ENCODE measurements at places on chromosomes 1 and 21.
A peak's percentile ranks its signal among the peaks of the same experiment; 100 is the strongest.

- DNase-seq = peak; percentile 8
Observed at GRCh38 chr1:165403835-165404482, 41.0 kb downstream of the RXRG start.

GRCh38 chr1:178986204-178986603, 39.5 kb upstream of the FAM20B start:
- no peak for DNase-seq

DNA sequence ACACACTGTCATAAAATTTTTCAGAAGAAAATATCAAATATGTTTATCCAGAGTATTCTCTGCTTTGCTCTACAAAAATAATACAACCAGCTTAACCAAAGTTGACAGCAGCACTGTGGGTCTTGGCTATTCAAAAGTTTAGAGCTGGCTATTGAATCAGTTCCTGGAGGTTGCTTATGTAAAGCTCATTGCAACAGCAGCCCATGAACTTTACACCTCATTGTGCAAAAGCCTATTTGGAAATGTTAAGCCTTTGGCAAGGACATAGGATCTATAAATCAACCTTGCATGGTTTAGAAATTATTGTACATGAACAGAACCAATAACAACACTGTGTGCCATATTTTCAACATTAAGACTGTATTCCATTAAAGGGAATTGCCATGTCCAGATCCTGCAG, 714.9 kb downstream of the ADGRL2 start:
- DNase-seq = peak; percentile 8

- no peak for DNase-seq
Observed at GRCh38 chr1:159957824-159958268, 3.8 kb upstream of the SLAMF9 start.

- DNase-seq = peak; percentile 39
Observed at GRCh38 chr1:94803517-94804441, 16.4 kb upstream of the SLC44A3 start.

Data from fibroblast of pulmonary artery (primary cell).